Skin of body (tissue), 3 donors: ENCODE measurements at places on chromosomes 4 and X.

- no peak for DNase-seq
These were observed 15.2 kb upstream of the ZIC3 start for GRCh38 chrX:137550665-137551261.

DNA sequence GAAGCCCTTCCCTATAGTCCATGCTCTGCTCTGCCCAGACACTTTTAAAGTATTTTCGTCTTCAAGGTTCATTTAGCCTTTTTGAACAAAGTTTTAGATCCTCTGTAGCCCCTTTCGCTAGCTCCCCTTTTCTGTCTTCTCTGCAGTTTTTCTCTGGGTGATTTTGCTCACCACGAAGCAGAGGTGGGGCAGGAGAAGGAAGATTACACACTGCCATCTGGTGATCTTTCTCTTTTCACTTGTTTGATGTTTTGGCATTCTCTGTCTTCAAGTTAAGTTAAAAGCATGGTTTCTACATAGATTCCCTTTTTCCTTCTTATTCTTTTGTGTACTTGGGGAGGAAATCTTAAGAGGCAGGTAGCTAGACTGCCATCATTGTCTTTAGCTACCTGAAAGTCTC lies 43.9 kb downstream of the CC2D2A start:
- no peak for DNase-seq

- no peak for DNase-seq
These were observed 100.8 kb upstream of the EOLA2 start for GRCh38 chrX:150038986-150039599.

- DNase-seq, result peak; percentile 69
These were observed 229.0 kb downstream of the ANK2 start for GRCh38 chr4:113278324-113278934.
